Fibroblast of the aortic adventitia (primary cell): ENCODE measurements at places on chromosomes 1 and 21.

GRCh38 chr1:20276485-20277159, 14.1 kb upstream of the VWA5B1 start:
- DNase-seq: no peak

DNA sequence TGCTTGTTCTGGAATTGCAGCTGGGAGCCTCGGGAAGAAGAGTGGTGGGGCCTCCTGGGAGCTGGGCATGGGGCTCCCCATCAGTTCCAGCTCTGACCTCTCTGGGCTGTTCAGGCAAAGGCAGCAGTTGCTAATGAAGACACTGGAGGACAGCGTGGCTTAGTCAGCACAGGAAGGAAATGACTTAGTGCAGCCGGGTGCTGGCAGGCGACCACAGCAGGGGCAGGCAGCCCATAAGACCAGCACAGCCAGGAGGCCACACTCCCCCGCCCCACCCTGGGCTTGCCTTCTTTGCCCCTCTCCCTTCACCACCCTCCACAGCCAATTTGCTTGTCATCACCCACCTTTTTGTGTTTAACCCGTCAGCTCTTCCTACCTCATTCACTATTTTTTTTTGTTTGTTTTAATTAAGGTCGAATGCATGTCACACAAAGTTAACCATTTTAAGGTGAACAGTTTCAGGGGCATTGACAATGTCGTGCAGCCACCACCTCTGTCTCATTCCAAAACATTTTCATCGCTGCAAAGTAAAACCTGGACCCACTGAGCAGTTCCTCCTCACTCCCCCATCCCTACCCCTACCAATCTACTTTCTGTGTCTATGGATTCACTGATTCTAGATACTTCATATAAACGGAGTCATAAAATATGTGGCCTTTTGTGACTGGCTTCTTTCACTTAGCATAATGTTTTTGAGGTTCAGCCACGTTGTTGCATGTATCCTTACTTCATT, 10.9 kb downstream of the OLIG2 start:
- DNase-seq: peak; percentile 58

- DNase-seq: peak; percentile 14
Observed at GRCh38 chr21:16644685-16645084, 868.2 kb upstream of the CXADR start.

DNA sequence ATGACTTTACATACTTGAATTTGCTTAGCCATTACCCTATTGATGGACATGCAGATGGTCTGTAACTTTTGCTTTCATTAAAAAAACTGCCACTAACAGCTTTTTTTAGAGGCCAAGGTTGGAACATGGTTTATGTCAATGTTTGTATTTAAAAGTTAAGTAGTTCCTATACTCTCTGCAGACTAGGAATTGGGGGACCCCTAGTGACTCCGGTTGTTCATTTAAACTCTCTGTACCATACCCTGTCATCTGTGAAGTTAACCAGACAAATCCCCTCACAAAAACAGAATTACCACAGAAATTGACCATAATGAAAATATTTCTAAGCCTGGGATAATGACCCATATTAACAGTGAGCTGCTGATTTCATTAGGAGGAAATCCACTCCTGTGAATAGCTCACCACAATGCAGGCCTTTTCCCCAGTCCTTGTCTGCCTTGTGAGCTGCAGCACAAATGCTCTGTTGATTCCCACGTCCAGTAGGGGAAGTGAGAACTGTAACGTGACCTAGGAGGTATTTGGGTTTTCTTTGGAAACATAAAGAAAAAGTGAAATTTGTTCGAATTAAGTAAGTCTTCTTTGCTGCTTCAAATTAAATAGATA, 30.2 kb upstream of the CD101 start:
- DNase-seq: no peak
